NCI-H1048 (cell line): ENCODE measurements at places on chromosomes 6 and 20.

DNA sequence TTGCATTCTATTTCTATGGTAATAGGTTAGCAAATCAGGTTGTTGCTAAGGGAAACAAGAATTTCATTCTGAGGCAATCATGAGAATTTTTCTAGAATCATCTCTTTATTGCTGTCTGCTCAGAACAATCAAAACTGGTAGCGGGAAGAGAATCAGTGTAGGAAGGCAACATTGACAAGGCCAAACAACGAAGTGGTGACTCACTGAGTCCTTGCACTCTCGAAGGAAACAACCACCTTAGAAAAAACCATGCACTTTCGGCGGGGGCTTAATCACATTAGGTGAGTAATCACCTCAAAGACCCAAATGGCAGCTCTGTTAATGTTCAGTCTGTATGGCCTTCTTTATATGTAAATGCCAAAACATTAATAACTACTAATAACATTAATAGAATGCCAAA lies 78.8 kb upstream of the MAP7 start:
- DNase-seq, result no peak

DNA sequence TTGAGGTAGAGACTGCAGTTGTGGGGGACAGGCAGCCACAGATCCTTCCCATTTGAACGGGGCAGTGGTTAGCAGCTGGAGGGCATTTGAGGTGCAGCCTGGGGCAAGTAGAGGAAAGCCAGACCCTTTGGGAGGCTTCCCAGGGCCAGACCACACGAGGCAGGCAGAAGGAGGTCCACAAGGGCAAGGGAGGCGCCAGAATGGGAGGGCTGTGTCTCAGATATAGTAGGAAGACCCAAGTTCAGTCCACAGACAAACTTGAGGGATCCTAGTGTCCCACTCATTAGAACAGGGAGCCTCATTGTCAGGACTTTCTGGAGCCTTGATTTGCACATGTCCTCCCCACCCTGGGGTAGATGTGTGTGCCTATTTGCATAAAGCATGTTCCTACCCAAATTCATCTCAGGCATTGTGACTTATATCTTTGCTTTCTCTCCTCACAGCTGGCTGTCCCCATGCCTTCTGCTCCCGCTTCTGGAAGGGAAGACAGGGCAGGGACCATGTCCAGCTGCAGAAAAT lies 166.0 kb downstream of the VEGFA start:
- DNase-seq, result no peak

- no peak for DNase-seq
These were observed 133.9 kb upstream of the NEDD9 start for GRCh38 chr6:11366183-11366933.

- no peak for DNase-seq
These were observed 16.8 kb downstream of the FOXC1 start for GRCh38 chr6:1626481-1626880.

- no peak for DNase-seq
These were observed 233.1 kb upstream of the ZNF217 start for GRCh38 chr20:53826597-53827291.

GRCh38 chr6:90849686-90850085 lies 262.8 kb upstream of the MAP3K7 start:
- no peak for DNase-seq
